ENCODE measurements at places on chromosomes 2 and 18.

DNA sequence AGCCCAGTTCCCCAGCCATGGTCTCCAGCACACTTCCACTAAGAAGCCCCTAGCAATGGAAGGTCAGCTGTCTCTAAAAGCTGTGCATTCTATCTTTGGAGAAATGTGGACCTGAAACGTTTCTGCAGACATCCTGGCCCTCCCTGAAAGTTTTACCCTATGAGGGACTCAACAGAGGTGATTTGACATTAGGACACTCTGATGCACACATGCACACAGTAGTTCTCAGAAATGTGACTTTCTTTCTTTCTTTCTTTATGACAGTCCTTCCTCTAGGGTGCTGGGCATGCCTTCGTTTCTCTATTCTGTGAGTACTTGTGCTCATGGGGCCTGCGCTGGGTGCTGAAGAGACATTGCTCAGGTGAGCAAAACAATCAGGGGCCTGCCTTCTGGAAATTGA is 857.3 kb downstream of the RNF144A start:
- no peak for DNase-seq

GRCh38 chr2:180524499-180524898 is 455.9 kb upstream of the UBE2E3 start:
- DNase-seq = no peak

- DNase-seq = no peak
Observed at GRCh38 chr2:5576015-5576414, 116.2 kb upstream of the SOX11 start.

DNA sequence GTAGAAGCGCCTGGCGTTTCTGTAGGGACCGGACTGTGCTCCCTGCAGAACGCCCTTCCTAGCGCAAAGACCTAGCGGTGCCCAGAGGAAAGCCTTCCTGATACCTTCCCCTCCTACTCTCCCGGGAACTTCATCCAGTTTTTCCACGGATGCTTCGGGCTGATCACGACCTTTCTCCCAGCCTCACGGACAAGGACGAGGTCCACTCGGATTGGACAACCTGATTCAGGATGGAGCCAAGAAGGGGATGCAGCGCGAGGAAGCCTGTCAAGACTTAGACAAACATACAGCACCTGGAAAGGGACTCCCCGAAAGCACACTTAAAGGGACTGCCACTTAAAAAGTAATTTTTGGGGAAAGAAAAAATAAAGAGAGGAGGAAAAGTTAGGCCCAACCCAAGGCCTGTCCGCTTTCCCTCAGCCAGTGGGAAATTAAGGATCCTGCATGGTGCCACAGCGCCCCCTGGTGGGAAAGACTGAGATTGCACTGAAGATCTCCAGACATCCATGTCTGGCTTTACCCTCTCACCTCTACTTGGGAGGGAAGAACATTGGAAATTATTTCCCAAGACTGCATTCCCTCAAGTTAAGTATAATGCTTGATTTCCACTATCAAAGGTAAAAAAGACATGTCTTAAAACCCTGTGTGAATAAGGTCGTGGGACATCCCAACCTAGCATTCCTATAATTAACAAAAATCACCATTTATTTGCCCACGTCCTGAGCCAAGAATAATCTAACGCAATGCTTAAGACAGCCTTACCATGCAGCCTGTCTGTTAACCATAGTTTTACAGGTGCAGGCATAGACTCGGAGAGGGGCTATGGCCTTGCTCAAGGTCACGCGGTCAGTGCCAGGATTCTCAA is 13.4 kb upstream of the COPS8 start:
- peak; percentile 91 for DNase-seq

- no peak for DNase-seq
Observed at GRCh38 chr2:102306125-102306524, 5.2 kb upstream of the IL1RL1 start.

DNA sequence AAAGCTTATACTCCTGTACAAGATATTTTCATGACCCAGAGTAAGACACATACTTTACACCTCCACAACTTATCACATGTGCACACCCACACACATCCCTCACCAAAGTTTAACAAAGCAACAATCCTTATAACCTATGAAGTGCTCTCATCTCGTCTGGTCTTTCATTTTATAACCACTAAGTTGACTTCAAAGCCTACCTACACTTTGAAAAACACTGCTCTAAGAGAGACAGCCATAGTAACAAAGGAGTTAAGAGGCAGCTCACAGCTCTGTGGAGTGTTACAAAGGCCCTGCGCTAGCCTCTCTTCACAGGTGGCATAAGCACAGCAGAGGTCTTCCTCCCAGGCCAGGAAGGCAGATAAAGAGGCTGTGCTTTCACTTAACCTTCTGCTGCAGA is 69.7 kb upstream of the TMEM200C start:
- DNase-seq = no peak

- DNase-seq = no peak
Observed at GRCh38 chr2:196184921-196185320, 13.5 kb upstream of the STK17B start.

DNA sequence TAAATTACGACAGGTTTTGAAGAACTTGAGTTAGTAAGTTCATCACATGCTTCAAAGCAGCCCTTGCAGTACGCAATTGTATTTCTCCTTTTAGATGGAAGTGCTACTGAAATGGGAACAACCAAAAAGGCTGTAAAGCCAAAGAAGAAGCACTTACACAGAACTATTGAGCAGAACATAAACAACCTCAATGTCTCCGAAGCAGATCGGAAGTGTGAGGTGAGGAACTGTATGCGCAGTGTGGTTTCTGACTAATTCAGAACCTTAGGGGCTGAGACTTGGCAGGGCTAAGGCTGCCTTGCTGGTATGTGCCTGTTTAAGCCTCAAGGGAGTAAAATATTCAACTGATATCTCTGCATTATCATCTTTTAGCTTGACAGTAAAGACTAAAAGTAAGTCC is 8.4 kb downstream of the NCAPH start:
- peak; percentile 85 for DNase-seq

DNA sequence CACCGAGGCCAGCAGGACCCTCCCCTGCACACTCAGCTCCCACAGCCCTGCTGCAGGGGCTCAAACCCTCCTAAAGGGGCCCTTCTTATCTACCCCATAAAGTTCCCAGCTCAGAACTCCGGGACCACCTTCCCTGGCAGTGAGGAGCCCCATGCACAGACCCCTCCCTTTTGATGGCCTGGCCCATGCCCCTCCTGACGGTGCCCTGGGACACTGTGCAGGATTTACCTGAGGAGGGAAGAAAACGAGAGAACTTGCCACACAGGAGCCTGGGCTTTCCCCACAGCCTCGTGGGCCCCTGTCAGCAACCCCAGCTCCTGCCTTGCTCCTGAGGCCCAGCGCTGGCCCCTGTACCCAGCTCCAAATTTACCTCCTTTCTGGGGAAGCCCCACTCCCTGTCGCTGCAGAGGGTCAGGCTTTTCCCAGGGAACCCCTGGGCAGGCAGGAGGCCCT is 206.3 kb upstream of the SALL3 start:
- DNase-seq = no peak

- DNase-seq = peak; percentile 16
Observed at GRCh38 chr2:128423788-128424165, 105.1 kb upstream of the HS6ST1 start.

GRCh38 chr2:1623906-1624445 is 120.3 kb downstream of the PXDN start:
- DNase-seq = no peak

DNA sequence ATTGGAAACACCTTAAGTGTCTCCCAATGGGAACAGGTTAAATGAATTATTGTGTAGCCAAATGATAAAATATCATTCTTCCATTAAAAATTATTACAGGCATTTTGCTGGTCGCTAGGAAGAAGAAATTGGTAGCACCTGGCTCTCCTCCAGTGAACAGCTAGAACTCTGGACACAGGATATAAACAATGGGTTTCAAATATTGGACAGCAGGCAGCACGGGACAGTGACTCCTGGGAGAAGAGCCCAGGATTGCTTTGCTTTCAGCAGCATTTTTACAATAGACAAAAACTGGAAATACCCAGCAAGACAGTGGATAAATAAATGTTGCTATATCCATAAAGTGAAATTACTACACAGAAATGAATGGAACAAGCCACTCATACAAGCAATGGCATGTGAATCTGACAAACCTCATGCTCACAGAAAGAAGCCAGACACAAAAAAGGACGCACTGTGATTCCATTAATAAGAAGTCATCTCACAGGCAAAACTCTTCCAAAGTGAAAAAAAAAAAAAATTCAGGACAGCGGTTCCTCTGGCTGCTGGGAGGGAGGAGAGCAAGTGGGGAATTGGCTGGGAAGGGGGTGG is 50.5 kb downstream of the LAMA1 start:
- DNase-seq = no peak

GRCh38 chr18:40259115-40259835 is 1695.8 kb upstream of the PIK3C3 start:
- no peak for DNase-seq

GRCh38 chr18:24785019-24785418 is 324.6 kb downstream of the HRH4 start:
- DNase-seq = no peak

DNA sequence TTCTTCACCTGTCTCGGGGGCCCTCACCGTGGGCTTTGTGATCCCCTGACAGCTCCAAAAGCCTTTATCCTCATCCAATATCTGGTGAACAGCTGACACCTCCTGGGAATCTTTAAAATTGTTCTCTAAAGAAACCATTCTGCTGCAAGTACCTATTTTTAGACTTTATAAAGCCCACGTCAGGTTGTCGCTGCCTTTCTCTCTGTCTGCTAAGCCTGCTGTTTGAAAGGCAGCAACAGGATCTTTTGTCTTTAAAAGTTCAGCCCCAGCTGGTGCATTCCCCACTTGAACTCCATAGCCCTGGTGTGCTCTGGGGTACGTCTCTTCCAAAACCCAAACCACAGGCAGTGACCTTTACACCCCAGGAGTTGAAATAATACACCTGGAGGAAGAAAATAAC is 145.0 kb downstream of the NEDD4L start:
- DNase-seq = no peak

- DNase-seq = no peak
Observed at GRCh38 chr2:150208689-150209088, 278.8 kb downstream of the RND3 start.

DNA sequence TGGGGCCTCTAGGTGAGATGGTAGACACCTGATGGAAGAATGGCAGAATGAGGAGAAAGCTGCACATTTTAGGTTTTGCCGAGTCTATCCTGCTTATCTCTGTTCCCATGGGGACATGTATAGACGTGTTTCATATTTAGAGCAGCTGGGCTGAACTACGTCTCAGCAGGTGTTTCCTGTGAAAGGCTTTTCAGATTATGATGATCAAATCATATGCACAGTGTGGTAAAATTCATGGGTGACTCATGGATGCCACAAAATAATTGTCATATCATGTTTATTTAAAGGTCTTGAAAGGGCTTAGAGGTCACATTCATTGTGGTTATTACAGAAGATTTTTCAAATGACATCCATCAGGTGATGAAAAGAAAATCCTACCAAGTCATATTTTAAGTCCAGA is 90.5 kb downstream of the ICOS start:
- peak; percentile 63 for DNase-seq

DNA sequence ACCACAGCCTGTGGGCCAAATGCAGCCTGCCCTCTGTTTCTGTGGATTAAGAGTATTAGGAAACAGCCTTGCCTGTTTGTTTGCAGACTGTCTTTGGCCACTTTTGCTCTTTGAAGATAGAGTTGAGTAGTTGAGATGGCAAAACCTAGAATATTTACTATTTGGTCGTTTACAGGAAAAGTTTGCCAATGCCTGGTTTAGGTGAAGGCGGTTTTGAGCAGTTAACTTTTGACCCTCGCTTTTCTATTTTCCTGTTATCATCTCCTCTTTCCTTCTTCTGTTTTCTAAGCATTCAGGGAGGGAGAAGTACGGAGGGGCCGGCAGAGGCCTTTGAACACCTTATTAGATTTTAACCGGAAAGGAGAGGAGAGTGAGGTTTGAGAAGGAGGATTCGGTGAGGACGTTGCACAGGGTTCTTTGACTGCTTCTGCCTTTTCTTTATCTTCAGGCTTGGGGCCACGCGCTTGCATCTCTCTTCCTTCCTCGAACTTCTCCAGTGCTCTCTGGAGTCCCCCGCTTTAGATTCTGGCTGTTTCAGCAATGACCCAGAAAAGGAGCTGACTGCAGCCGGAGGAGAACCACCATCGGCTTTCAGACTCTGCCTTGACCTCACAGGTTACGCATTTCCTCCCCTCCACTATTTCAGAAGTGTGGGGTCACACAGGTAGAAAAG is 39.2 kb downstream of the IL1R2 start:
- DNase-seq = no peak

GRCh38 chr2:45626387-45627221 is 15.5 kb upstream of the SRBD1 start:
- DNase-seq = no peak

- no peak for DNase-seq
Observed at GRCh38 chr2:605674-606608, 71.3 kb downstream of the TMEM18 start.

DNA sequence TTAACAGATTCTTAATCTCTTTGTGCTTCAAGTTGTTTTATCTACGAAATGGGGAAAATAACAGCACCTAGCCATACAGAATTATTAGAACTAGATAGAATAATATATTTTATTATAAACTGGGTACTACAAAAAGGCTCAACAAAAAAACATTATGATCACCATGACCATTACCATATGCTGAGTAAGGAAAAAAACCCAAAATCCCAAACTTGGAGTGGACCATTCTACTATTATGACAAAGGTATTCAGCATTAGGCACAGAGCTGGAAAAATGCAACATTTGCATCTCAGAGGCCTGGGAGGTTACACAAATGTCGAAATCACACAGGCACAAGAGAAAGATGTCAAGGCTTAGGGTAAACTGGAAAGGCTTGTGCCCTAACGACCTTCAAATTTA is 162.8 kb downstream of the SRBD1 start:
- DNase-seq = no peak

GRCh38 chr2:37201208-37201607 is 4.9 kb downstream of the CEBPZOS start:
- no peak for DNase-seq

DNA sequence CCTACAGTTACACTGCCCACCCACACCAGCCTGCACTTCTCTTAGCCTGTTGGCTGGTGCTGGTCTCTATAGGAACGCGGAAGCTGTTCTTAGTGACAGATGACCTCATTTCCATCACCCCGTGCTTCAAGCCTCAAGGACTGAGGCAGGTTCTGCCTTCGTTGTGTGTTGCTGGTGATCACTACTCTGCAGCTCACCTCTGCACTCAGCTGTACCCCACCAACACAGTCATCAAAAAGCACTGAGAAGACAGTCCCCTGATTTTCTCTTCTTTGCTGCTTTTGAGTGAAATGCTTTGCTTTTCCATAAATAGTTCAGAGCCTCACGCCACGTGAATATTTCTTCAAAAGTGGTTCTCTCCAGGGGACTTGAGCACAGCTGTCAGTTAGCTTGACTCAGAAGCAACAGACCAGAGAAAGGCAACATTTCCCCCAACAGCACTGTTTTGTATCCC is 225.7 kb upstream of the CCDC150 start:
- no peak for DNase-seq

- no peak for DNase-seq
Observed at GRCh38 chr2:110791435-110791834, 59.1 kb downstream of the ACOXL start.
